Right kidney (tissue), 9 donors: ENCODE measurements at places on chromosomes 1 and 21.

- no peak for DNase-seq
Measured at GRCh38 chr1:6357243-6357936, 36.2 kb downstream of the ACOT7 start.

- peak; percentile 38 for DNase-seq
Measured at GRCh38 chr1:58896246-58897183, 112.7 kb upstream of the JUN start.

DNA sequence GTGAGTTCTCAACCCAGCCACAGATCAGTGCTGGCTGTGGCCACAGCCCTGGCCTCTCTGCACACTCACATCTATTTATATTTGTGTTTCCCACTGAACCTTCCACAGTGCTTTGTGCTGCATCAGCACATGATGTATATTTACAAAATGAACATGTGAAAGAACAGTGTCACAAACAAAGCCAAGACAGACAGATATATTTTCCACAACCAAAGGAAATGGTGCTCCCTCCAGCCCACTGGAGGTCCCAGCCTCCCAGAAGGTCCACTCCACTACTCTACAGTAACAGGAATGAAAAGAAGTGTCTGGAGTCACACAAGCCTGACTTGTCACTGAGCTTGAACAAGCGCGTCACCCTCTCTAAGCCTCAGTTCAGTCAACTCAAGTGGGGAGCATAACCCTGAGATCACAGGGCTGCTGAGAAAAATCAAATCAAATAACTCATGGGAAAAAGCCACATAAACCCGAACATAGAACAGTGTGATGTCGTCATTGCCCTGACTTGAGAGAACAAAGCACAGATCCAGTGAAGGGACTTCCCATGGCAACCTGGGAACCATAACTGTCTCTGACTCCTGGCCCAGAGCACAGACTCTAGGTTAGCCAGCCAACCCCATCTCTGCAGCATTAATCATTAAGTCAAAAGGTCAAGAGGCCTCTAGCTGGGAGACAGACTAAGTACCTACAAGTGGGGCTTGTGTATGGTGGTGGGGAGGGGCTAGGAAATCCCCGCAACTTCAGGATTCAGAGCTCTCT is 121.2 kb downstream of the TRABD2B start:
- peak; percentile 61 for DNase-seq

DNA sequence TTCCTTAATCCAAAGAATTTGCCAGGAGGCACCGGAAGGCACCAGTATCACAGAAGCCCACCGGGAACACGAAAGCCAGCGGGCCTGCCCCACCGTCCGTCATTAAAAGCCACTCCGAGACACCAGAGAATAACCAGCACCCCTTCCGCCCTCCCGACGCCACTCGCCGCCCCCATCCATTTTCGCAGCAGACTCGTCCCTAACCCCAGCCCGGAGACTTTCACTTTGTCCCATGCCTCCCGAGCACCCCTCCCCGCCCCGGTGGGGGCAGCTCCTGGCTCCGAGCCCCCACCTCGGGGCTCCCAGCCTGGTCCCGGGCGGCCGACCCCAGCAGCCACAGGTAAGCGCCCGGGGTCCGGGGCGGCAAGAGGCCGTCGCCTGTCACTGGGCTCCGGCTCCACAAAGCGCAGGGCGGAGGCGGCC is 105.4 kb downstream of the SLC45A1 start:
- DNase-seq = peak; percentile 72

GRCh38 chr1:36134505-36135329 is 9.7 kb upstream of the COL8A2 start:
- no peak for DNase-seq

GRCh38 chr1:197671920-197672319 is 103.4 kb downstream of the DENND1B start:
- DNase-seq = no peak

DNA sequence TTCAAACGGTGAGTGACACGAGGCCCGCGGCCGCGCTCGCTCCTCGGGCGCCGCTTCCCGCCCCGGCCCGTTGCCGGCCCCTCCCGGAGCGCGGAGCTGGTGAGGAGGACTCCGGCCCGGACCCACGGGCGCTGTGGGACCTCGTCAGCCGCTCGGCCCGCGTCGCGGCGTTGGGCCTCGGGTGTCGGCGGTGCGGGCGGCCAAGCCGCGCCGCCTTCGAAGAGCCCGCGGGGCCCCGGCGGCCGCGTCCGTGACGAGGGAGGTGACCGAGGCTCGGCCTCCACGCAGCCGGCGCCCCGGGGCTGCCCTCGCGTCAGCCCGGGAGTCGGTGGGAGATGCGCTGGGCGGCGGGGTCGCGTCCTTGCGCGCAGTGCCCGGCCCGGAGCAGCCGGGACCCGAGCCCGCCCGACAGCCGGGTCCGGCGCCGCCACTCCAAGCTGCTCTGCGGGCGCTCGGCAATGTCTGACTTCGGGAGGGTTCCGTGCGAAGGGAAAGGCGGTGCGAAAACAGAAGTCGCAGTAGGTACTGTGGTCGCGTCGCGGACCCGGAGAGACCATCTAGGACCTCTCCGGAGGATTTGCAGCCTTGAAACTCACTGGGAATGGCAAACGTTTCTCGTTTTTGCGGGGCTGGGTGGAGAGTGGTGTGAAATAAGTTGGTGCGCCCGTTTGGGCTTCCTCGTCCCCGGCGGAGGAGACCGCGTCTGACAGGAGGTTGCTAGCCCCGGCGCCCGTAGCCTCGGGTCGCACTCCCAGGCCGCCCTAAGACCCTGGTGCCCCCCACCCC is 829 bp downstream of the SPEN start:
- peak; percentile 78 for DNase-seq

DNA sequence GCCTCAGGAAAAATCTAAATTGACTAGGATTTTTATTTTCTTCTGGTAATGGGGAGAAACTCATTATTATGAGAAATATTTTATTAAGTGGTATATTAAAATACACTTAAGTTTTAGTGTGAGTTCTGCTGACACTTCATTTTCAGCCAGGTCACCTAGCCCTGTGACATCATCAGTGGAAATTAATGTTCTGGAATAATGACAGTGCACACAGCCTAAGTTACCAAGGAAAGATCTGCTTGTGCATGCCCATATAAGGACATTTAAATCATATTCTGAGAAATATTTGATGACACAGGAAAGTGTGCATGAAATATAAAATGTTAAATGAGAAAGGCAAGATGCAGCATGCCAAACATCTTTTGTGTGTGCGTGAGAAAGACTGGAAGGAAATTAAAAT is 102.0 kb downstream of the KIF14 start:
- DNase-seq = no peak

- DNase-seq = no peak
Measured at GRCh38 chr21:15209224-15209623, 144.4 kb upstream of the NRIP1 start.

DNA sequence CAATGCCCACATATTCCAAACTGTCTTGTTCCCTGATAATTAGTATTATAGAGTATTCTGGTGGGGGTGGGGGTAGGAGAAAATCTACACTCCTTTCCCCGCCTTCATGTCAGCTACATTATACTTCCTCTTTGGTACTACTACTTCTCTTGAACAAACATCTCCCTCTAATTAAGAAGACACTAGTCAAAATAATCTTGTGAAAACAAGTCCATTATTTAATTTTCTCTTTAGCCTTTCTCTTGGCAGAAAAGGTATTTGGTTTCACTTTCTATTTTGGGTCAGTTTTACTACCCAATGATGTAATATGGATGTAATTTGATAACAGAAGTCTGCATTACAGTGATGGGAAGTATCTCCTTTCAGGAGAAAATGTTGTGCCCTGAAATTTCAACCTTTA is 22.5 kb downstream of the NTMT2 start:
- no peak for DNase-seq

DNA sequence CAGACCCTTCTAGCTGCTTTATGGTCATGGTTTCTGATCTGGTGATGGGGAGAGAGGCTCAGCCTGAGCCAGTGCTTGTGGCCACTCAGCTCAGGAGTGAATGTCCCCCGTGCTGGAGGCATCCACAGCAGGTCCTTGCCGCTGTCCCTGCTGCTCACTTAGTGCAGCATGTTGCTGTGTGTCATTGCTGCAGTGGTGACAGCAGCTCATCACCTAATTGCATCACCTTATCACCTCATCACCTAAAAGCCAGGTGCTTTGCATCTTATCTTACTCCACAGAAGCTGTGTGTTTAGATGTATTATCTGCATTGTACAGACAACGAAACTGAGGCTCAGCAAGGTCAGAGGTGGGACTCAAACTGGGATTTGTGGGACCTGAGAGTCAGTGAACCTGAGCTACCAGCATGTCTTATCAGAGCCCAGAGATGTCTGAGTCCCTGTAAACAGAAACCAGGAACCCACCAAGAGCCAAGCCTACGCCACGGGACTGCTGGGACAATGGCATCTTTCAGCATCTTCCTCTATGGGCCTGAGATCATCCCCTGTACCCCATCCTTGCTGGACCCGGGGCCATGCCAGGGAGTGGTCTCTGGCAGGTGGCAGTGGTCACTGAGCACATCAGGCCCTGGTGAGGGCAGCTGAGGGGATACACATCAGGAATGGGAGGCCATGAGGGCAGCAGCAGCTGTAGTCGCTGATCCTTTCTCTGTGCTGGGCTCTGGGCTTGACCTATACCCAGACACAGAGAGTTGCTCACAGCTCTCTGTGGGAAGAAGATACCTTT is 6.5 kb downstream of the PODN start:
- no peak for DNase-seq

- DNase-seq = no peak
Measured at GRCh38 chr21:44432841-44433790, 22.2 kb upstream of the LRRC3 start.

GRCh38 chr1:43949678-43950077 is 2.9 kb downstream of the IPO13 start:
- DNase-seq = no peak

DNA sequence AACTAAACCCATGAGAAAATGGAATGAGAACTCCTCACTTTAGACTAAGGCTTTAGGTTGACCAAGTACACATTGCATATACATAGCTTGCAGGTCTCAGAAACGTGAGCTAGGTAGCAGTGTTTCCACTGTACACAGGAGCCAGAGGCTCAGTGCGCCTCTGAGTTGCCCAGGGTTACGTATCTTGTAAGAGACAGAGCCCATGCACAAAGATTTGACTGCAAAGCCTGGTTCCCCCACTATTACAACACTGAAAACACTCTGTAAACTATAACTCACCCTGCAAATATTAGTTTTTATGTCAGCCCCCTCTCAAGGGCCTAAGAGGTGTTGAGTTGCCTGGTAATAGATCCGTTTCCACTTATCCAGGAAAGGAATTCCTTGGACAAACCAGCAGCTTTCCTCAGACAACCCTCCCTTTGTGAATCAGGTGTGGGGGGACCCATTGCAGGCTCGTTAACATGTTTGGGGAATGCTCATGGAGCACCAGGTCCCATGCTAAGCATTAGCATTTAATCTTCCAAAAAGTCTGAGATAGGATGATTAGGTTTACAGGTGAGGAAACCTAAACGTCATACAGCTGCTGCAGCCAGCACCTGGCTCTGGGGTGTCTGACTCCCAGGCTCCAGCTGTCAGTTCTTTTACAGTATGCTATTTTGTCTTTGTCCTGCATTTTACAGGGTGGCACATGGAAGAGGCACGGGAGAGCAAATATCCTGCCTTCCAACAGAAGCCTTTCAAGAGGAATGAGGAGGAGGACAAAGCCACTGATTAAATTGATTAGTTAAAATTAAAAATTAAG is 25.7 kb downstream of the TENT5C start:
- no peak for DNase-seq

GRCh38 chr1:216553040-216553439 is 129.8 kb upstream of the USH2A start:
- DNase-seq = no peak

GRCh38 chr1:208809876-208810275 is 565.7 kb upstream of the PLXNA2 start:
- DNase-seq = no peak

DNA sequence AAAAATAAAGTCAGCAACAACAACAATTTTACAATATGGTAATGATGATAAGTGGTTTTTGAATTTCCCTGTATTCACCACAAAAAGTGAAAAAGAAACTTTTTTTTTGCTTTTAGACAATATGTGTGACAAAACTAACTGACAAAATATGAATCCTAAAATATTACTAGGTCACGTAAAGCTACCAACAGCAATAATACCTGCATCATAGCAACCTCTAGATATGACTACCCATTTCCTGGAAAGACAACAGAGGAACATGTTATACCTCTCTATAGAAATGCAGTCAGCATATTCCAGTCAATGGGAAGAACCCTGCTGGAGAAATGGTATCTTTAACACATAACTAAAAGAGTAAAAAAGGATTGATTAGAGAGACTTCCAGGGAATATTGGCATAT is 73.7 kb downstream of the PDE4B start:
- no peak for DNase-seq

- DNase-seq = no peak
Measured at GRCh38 chr1:211915924-211916323, 85.4 kb upstream of the LPGAT1 start.

GRCh38 chr1:223429313-223429731 is 36.1 kb downstream of the CCDC185 start:
- DNase-seq = no peak

DNA sequence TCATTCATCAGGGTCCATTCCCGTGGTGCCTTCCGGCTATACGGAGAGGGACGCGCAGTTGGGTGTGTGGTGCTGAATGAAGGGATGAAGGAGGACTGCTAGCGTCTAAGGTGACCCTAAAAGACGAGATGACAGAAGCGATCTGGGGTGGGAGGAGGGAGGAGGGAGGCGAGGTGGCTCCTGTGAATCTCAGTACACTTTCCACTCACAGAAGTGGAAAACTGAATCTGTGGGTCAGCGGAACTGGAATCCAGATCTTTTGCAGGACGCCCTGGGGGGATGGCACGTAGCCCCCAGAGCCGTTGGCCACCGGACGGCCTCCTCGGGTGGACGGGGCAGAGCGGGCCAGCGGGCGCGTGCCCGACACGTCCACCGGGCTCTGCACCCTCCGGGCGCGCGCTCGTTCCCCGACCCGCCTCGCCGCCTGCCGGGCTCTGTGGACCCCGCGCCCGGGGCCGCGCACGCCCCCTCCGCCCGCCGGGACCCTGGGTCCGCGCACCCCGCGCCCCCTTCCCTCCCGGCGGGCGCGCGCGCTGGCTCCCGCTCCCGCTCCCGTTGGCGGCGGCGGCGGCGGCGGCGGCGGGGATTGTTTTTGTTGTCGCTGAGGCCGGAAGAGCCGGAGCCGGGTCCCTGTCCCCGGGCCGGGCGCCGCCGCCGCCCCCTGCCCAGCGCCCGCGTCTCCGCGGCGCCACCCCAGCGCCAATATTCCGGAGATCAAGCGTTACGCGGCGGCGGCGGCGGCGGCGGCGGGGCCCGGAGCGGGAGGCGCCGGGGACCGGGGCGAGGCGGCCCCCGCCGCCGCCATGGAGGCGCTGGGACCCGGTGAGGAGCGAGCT is at the start of gene AGO4:
TSS of gene AGO4 (plus strand) at position 403 of the 836 bp plus-strand sequence. CDS start at position 804, 401 bp downstream.
- peak; percentile 80 for DNase-seq

- no peak for DNase-seq
Measured at GRCh38 chr21:38809198-38809878, 3.6 kb downstream of the ETS2 start.

GRCh38 chr1:11561740-11562139 is 82.8 kb downstream of the DISP3 start:
- DNase-seq = no peak

GRCh38 chr1:47951026-47951425 is 46.2 kb downstream of the TRABD2B start:
- DNase-seq = no peak
